Aorta (tissue), 5 donors: ENCODE measurements at places on chromosomes 1 and 21. TPM values are rescaled to one million over a fixed set of nuclear protein-coding genes. Genes with fewer than 3 reads are reported as not detected.
A peak's percentile ranks its signal among the peaks of the same experiment; 100 is the strongest.

GRCh38 chr21:42535602-42536171, 22.0 kb downstream of the SLC37A1 start:
- no peak for DNase-seq

GRCh38 chr1:198776602-198777029, 137.8 kb downstream of the PTPRC start:
- DNase-seq = peak; percentile 72

DNA sequence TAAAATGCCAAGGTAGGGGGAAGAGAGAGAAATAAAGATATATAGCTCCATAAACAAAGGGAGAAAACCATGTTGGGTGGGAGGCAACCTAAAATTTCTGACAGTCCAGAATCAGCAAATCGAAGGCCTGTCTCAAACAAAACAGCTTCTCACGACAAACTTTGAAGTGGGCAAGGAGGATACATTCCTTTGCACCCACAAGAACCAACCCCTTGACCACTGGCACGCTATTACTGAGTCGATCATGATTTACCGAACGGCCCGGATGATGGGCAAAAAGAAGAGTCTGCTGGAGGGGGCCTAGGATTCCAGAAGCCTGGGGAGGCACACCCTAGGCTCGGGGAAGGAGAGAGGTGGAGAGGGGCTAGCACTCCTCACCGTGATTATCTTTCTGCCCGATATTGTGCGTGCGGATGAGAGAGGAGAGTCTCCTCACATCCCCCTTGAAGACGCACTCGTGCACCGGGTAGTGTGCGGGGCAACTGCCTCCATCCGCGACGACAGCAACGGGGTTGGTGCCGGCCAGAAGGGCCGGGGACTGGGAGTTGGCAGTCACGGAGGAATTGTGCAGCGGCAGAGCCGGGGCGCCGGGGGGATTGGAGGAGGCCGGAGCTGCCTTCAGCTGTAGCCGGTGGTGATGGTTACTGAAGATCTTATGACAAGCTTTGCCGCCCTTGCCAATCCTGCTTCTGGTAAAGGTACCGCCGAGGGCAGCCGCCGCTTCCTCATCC, 756 bp downstream of the ANKRD13C start:
- no peak for DNase-seq

DNA sequence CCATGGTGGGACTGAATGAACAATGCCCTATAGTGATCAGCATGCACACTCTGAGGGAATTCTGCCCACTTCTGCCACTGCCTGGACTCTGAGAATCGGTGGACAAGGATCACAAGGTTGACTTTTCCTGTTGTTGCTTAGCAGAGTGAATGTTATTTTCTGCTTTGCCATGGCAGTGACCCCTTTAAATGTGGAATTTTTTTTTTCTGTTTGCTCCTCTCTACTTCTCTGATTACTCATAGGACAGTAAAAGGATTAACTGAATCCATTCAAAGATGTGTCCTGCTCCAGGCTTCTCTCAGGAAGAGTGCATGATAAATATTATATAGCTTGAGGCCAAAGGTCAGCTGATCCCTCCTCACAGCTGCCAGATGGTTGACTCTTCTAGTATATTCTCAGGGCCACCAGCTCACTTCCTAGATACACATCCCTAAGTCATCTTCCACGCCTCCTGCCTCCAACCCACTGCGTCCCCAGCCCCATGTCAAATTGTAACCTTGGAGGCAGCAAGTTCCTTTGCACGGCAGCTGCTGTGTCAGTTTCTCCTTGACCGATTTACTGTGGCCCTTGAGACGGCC, 74.0 kb upstream of the RALGPS2 start:
- no peak for DNase-seq

DNA sequence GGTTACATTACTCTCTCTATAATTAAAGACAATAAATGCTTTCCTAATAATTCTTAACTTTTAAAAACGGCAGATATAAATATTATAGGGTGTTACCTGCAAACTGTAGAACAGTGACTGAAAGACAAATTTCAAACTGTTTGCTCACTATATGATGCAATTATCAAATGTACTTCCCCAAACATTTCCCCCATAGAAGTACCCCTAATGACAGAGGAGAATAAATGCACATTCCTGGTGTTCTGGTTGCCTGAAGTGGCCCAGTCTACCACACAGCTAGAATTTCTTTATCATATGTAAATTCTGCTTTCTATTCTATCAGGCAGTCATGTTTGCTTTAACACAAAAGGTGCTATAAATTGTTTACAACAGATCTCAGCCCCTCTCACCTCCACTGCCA, 70.4 kb downstream of the VAV3 start:
- no peak for DNase-seq

DNA sequence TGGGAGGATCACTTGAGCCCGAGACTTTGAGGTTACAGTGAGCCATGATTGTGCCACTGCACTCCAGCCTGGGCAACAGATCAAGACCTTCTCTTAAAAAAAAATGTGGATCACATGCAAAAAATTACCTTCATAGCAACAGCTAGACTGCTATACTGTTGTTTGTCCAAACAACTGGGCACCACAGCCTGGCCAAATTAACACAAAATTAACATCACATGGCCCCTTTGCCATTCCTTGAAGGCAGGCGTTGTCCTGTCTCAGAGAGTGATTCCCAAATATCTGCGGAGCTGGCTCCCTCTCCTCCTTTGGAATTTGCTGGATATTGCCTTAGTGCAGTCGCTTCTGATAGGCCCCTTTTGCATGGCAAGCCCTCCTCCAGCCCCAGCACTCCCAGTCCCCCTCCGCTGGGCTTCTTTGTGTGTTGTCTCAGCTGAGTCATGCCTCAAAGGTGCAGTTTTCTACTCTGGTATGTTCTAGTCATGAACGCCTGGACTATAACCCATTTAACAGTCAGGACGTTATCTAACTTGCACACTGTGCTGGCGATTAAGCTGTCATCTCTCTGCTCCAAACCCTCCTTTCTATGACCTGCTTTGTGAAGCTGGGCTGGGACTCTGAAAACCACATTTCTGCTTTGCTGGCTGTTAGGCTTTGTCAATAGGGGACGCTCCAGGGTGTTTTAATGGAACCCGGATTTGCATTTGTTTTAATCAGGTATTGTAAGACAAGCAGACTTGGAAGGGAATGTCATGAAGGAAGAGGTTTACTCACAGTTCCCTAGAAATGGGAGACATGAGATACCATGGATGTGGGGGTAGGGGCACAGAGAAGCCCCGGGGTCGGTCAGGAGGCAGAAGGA, 20.1 kb upstream of the HPCAL4 start:
- DNase-seq = no peak

DNA sequence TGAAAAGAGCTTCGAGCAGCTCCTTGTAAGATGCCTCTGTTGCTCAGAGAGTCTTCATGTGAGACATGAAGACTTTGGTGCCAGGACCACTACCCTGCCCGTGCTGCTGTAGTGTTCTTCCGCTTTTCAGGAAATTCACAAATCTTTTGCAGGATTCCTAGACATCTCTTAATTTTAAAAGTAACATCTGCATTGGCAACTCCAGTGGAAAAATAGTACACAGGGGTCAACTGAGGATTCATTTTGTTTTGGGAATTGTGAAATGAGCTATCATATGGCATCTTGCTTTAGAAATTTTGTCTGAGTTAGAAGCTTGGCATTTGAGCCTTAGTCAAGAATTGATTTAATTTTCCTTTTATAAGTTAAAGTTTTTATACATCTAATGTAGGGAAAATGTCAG, 7.2 kb downstream of the PRDM2 start:
- DNase-seq = no peak

DNA sequence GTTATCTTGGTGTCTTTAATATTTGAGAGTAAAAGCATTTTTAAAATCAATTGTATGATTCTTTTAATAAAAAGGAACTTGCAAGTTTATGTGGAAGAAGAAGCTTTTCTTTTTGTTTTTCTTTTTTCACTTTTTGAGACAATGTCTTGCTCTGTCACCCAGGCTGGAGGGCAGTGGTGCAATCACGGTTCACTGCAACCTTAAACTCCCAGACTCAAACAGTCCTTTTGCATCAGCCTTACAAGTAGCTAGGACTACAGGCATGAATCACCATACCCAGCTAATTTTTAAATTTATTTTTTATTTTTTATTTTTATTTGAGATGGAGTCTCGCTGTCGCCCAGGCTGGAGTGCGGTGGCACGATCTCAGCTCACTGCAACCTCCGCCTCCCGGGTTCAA, 34.1 kb downstream of the CMPK1 start:
- DNase-seq = no peak

DNA sequence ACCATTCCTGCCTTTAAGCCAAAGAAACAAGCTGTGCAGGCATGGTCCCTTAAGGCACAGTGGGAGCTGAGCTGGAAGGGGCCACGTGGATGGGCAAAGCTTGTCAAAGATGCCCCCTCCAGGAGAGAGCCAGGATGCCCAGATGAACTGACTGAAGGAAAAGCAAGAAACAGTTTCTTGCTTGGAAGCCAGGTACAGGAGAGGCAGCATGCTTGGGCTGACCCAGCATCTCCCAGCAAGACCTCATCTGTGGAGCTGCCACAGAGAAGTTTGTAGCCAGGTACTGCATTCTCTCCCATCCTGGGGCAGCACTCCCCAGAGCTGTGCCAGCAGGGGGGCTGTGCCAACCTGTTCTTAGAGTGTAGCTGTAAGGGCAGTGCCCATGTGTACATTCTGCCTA, 1.3 kb upstream of the SLC50A1 start:
- no peak for DNase-seq

DNA sequence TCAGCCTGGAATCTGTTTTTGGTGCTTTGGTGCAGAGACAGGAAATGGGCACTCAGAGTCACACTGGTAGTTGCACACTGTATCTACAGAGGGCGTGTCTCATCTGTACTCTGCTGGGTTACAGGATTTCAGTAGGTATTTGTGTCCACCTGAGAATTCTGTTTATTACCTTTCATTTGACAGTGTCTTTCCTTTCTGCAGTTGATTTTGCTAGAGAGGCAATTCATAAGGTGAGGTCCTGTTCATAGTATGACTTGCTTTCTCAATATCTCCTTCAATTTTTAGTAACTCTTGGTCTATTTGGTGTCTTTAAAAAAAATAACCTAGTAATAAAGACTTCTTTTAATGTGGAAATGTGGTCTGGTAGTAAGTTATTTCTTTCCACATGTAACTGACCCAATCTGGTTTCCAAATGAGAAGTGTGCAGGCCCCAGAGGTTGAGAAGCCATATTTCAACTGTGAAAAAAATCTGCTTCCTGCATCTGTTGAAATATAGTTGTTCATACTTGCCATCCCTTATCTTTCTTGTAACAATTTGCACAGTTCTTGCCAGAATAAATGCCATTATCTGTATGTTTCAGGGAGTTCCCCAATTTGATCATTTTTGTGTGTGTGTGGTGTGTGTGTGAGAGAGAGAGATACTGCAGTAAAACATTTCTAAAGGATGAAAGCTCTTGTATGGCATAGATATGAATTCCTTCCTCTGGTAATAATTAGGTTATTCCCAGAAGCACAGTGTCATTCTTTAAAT, 78.4 kb upstream of the DNAJC6 start:
- no peak for DNase-seq

- no peak for DNase-seq
Measured at GRCh38 chr1:196466166-196466565, 142.1 kb downstream of the KCNT2 start.

- no peak for DNase-seq
Measured at GRCh38 chr1:228929476-228930027, 194.3 kb downstream of the RHOU start.

DNA sequence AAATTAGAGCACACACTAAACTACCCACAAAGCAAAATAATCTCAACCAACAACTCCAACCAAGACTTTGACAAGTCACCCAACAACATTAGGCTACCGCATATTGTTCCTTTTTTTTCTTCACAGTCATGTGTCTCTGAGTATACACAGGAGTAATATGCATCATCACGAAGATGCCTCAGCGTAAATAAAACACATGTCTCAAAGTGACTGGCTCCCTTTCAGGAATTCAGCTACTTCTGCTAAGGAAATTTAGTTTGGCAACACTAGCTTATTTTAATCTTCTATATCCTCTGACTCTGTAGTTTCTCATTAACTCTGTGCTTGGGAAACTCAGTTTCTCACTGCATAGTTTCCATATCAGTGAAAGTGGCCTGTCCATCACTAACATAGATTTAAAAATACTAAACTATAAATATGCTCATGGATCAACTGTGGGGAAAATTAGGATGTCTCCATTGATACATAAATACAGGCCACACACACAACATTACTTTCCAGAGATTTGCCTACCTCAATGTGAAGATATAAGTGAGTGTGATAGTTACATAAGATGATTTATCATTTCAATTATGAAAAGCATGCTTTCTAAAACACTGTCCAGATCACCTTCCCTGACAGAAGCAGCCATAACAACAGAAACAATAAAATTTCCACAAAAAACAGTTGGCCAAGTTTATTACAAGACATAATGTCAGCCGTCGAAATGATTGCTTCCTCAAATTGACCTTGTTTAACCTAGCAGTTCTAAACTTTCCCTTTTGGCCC, 113.2 kb downstream of the PTGER3 start:
- DNase-seq = no peak

The TCHHL1 gene
- not detected for total RNA-seq

The IL19 gene
- not detected for total RNA-seq

The LAD1 gene
- 0.71 TPM for total RNA-seq
